NCI-H446 treated with DMSO at 0.1 percent for 48 hours (cell line): ENCODE measurements at places on chromosomes 3 and 15.

- no peak for DNase-seq
Observed at GRCh38 chr15:39855400-39855799, 64.7 kb downstream of the GPR176 start.

DNA sequence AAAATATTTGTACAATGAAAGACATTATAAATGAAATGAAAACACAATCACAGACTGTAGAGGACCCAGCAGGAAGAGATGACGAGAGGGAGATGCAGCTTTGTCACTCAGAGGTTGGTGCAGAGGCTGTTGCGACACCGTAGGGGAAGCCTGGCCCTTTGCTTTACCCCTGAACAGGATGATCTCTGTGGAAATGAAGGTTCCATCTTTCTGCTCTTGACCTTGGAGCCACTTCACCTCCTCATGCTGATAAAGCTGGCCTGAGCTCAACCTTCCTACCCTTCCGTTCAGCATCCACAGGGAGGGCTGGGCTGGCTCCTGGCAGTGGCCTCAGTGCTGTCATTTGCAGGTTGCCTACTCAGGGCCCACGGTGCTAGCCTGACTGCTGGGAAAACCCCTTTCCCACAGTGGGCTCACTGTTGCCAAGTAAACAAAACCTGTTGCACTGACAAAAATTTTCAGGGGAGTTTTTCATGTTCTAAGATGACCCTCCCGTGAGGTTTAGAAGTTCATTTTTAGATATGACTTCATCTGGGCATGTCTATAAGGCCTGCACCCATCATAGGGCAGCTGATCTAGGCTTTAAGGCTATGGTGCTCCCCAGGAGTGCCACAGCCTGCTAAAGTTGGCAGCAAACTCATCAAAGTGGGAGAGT, 3.0 kb upstream of the CD80 start:
- no peak for DNase-seq

DNA sequence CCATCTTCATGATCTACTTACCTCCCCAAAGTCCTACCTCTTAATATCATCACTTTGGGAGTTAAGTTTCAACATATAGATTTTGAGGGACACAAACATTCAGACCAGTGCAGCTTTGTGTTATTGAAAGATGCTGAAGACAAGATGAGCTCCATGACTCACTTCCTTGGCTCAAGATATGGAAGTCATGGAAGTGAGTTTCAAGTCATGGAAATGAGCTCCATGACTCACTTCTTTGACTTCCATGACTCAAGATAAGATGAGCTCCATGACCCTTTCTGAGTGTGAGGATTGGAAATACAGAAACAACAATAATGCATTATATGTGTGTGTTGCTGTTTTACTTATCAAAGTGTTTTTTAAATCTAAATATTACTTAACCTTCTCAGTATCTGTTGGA, 170.2 kb upstream of the TPRG1 start:
- no peak for DNase-seq

DNA sequence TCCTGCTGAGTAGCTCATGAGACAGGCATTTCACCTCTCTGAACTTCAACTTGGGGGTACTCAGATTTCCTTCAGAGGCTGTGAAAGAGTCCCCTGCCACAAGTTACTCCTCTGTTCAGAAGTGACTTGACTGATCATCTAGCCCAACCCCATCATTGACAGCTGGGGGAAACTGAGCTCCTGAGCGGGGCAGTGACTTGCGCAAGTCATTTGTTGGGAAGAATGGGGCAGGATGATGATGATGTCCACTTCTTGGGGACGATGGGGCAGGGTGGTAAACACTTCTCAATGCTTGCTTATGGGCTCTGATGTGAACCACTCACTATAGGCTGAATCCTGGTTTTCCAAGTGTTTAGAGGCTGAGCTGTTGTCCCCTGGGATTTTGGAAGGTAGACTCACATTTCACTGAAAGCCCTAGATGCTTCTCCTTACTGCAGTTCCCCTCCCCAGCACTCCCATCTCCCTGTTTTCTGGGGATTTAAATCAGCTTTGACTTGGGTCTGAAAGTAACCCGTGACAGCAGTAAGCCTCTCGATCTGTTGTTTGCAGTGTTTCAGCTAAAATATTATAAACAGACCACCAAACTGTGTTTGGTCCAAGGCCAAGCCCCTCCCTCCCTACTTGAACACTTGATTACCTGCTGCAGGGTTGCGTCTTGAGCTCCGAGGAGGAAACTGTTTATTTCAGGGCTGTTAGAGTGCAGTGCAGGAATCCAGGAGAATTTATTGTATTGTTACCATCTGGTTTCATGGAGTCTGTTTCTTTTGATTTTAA, 25.1 kb downstream of the SMAD3 start:
- no peak for DNase-seq

- DNase-seq: no peak
Observed at GRCh38 chr15:87764461-87765240, 491.9 kb downstream of the NTRK3 start.

GRCh38 chr3:37594873-37595783, 266.6 kb upstream of the CTDSPL start:
- no peak for DNase-seq

DNA sequence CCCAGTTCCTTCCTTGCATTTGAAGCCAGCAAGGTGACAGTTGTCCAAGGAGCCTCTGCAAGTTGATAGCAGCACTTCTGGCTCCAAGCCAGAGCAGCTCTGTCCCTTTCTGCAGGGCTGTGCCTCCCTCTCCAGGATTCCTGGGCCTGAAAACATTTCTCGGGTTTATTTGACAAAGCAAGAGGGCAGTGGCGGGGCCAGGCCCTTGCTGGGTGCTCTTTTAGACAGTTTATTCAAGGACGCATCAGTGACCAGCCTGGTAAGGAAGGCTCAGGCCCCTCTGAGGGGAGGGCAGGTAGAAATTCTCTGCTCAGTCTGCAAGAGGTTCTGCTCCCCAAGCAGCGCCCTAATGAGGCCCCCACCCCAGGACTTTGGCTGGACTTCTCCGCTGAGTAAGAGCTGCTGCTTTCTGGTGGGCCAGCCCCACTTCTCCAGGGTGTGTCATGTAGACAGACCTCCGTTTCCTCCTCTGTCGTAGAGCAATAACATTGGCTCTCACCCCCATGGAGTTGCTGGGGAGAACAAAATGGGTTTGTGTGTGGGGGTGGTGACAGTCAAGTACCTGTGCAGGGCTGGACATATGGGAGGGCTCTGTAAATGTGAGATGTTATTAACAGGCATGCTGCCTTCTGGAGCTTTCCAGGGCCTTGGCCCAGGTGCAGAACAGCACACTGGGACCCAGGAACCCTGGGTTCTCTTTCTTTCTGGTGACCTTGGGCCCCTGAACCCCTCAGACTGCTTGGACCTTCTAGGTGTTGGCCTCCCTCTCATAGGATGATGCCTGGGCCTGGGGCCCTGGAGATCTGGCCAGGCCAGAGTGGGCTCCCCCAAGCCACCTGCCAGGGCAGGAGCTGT, 146.2 kb upstream of the TLE3 start:
- no peak for DNase-seq

GRCh38 chr3:98892263-98892662, 9.2 kb downstream of the DCBLD2 start:
- DNase-seq: no peak

GRCh38 chr3:21785765-21786437, 34.9 kb upstream of the ZNF385D start:
- DNase-seq: no peak

DNA sequence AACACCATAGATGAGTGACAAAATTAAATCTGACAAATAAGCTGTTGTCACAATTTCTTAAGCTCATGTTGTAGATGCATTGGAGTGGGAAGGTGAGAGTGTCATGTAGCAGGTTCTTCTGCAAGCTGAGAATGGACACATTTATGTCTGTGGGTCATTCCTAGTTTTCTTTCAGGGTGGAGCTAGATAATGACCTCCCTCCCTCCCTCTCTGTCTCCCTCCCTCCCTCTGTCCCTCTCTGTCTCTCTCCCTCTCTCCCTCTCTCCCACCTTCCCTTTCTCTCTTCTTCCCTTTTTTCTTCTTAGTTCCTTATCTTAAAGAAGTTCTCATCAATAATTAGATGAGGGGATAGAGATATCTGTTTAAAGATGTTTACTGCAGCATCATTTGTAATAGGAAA, 36.0 kb downstream of the PXYLP1 start:
- no peak for DNase-seq
